NCI-H1694 (cell line): ENCODE measurements at places on chromosomes 2 and 18.

- no peak for DNase-seq
These were observed 41.2 kb downstream of the MCFD2 start for GRCh38 chr2:46874236-46874929.

- no peak for DNase-seq
These were observed 46.4 kb downstream of the TIMM21 start for GRCh38 chr18:74194691-74195090.

DNA sequence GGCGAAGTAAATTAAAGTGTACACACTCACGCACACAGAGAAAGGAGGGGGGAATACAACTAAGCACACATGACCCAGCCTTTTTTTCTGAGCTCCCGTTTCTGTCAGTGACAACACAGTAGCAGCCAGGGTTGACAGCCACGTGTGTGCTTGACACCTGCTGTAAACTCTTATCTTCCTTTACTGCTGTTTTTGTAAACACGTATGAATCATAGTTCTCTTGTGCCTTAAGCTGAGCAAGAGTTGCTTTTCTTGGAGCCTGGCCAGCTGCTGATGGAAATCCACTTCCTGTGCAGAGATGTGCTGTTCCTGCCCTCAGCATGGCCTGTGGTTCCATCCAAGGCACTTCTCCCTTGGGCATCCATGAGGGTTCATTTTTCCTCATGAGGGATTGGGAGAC lies 561.9 kb downstream of the GALR1 start:
- DNase-seq, result no peak

GRCh38 chr2:24432121-24432520 lies 58.9 kb upstream of the NCOA1 start:
- no peak for DNase-seq

DNA sequence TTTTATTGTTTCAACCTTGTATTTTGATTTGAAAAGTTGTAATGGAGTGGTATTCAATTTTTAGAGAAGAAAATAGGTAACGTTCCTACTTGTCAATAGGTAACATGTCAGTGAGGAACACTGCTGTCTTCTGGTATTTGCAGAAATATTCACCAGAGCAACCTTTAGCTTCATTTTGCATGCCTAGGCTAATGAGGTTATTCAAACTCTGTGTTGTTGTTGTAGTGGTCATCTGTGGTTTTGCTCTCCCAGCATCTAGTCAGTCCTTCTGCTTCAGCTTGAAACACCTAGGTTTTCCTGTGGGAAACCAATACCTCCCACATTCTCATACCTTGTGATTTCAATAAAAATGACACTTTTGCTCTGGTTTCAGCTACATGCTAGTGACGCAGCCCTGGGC lies 98.4 kb downstream of the LYPD6 start:
- DNase-seq, result no peak

DNA sequence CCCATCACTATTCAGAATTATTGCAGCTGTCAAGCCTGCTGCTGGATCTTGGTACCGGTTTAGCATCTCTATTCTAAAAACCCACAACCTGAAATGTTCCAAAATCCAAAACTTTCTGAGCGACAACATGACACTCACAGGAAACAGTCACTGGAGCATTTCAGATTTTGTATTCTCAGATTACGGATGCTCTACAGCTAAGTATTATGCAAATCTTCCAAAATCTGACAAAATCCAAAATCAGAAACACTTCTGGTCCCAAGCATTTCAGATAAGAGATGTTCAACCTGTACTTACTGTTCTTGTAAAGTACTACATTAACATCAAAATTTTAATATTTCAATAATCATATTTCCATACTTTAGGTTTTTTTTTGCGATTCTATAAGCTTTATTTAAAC lies 12.4 kb downstream of the PDIA6 start:
- DNase-seq, result no peak

- DNase-seq, result peak; percentile 17
These were observed 12.6 kb downstream of the ITPRID2 start for GRCh38 chr2:181904022-181904632.

DNA sequence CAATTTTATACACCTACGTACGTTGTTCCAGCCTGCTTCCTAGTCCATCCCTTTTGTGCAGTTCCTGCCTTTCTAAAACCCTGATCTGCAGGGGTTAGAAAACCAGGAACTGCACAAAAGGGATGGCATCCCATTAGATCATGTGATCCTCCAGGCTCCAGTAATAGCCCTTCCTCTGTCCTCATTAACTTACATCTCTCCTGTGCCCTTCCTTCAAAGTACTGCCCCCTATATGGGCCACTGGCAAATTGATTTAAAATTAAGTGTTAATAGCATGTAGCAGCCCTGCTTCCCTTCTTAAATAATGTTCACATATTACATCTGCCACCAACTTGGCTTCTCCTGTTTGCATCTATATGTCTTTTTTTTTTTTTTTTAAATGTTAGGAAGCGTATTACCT lies 61.3 kb upstream of the NXPH2 start:
- no peak for DNase-seq

DNA sequence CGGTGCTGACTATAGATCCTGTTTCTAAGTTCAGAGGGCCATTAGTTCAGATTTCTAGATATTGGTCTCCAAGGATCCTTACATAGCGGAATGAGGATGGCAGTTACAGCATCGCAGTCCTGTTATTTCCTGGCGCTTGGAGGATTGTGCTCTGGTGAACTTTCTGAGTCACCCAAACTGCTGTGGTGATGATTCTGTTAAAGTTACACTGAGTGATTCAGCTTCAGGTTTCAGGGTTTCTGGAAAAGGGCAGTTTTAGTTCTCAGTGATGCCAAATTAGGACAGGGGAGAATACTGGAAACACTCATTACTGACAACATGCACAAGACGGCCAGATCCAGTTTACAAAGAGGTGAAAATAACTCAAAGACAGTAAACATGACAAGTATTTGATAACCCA lies 52.1 kb upstream of the ANKRD62 start:
- no peak for DNase-seq

- DNase-seq, result no peak
These were observed 55.2 kb downstream of the CIB4 start for GRCh38 chr2:26585966-26586365.

GRCh38 chr2:28428486-28428885 lies 35.8 kb downstream of the FOSL2 start:
- no peak for DNase-seq

GRCh38 chr2:200786826-200787225 lies 24.9 kb upstream of the BZW1 start:
- no peak for DNase-seq

DNA sequence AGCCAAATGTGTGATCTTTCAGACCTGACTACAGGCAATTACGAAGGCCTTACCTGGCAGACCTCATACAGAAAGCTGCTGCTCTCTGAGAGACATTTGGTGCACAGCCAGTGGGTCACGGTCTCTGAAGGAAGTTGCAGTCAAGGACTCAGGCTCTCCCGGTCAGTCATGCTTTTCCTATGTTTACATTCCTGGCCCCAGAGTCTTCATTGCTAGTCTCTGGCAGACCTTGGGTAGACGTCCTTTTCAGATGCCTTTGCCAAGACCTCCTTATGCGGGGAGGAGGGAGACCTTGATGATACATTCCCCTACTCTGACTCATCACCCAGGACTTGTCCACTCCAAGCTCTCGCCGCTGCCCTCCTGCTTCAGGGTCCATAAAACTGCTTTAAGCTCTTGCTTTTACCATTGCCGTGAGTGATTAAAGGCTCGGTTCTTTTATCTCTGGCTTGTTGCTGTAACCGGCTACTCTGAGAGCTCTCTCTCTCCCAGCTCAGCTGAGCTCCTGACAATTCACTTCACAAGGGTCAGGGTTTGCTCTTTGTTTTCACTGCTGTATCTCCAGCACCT lies 62.0 kb upstream of the SLC35F5 start:
- DNase-seq, result no peak

DNA sequence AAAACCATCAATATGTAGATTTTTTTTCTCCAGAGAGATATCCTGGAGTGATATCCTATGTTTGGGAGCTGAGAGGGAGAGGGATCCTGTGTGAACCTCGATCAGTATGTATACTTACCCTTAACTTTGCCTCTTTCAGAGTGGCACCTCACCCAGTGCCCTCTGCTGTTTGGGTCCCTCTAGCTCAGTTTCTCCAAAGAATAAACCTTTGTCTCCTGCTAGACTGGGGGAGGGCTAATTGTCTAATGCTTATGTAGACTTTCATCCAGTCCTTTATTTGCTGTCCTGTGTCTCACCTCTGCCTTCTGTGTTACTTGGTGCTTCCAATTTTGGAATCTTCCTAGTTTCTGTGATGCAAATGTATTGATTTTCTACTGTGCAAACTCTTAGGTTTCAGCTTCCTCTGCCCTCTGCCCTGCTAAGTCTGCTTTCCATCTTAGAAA lies 48.4 kb downstream of the MTX2 start:
- DNase-seq, result no peak

DNA sequence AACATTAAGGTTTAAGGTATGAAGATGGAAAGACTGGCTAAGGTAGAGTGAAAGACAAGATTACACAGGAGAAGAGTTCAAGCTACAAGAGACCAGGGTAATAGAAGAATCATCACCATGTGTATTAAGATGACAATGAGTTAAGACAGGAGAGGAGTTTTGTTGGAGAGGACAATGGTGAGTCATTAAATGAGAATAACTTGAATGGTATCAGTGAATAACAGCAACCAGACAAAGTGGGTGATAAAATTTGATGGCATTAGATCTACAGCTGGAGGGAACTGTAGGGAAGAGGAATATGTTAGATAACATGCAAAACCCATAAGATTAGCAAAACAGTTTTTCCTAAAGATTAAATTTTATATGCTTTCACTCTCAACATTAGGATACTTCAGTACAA lies 18.8 kb upstream of the ENOSF1 start:
- no peak for DNase-seq

DNA sequence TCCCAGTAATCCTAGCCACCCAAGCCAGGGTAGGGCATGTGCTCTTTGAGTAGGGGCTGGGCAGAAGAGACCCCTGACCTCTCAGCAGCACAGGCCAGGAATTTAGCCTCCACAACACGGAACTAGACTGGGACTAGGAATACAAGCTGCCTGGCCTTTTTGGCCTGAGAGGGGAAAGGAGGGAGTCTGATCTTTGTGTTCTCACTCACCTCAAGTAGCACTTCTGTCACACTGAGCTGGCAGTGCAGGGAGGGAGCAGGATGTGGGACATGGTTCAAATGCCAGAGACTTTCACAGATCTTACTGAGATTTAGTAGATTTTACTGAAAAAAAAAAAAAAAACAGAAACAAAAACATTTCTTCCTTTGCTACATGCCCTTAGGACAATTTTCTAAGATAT lies 395.2 kb downstream of the CMPK2 start:
- DNase-seq, result no peak

GRCh38 chr2:128217671-128218070 lies 101.0 kb downstream of the HS6ST1 start:
- DNase-seq, result no peak

DNA sequence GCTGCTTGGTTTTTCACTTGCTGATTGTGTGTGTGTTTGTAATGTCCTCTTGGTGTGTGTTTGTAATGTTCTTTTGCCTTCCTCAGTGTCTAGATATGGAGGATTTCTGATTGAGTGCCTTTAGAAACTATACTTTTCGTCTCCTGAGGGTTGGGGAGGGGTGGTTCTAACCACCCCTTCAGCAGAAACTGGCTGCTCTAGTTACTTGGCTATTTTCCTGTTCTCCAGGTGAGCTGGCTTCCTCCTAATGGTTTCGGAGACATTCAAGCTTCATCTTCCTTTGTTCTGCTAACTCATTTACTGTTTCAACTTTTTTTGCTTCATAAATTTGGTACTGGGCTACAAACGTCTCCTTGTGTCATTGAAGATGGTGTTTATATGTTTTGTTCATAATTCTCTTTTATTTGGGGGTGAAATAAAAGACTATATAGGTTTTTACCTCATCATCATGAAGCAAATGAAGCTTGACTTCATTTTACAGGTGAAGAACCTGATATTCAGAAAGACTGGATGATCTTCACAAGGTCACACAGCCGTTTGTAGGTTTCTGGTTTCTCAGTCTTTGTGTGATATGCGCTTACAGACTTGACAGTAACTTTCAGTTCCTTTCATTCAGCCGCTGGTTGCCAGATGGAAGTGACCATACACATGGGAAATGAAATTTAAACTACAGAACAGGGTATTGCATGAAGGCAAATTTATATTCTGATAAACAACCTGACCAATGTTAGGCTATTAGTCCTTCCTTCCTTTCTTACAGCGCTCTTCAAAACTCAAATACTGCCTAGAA lies 238.5 kb downstream of the GALR1 start:
- DNase-seq, result no peak

DNA sequence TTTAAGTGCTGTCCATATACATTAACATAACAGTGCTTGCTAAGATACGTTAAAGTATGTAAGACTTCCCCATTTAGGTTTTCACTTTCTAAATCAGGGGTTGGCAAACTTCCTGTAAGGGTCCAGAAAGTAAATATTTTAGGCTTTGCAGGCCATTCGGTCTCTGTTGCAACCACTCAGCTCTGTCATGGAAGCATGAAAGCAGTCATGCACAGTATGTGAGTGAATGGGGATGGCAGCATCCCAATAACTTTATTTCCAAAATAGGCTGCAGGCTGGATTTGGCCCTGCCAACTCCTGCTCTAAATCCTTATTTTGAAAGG lies 128.7 kb downstream of the PLA2R1 start:
- no peak for DNase-seq

GRCh38 chr18:61924550-61924949 lies 31.7 kb upstream of the RNF152 start:
- DNase-seq, result no peak

DNA sequence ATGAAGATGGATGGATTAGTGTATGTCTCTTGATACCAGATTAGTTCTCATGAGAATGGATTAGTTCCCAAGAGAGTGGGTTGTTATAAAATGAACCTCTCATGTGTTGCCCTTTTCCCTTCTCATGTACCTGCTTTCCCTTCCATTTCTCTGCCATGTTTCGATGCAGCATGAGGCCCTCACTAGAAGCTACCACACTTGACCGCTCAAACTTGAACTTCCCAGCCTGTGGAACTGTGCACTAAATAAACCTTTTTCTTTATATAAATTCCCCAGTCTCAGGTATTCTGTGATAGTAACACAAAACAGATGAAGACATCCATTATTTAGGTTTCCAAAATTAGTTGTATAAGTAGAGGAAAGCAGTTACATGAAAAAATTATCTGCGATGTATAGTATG lies 73.5 kb downstream of the BABAM2 start:
- no peak for DNase-seq

DNA sequence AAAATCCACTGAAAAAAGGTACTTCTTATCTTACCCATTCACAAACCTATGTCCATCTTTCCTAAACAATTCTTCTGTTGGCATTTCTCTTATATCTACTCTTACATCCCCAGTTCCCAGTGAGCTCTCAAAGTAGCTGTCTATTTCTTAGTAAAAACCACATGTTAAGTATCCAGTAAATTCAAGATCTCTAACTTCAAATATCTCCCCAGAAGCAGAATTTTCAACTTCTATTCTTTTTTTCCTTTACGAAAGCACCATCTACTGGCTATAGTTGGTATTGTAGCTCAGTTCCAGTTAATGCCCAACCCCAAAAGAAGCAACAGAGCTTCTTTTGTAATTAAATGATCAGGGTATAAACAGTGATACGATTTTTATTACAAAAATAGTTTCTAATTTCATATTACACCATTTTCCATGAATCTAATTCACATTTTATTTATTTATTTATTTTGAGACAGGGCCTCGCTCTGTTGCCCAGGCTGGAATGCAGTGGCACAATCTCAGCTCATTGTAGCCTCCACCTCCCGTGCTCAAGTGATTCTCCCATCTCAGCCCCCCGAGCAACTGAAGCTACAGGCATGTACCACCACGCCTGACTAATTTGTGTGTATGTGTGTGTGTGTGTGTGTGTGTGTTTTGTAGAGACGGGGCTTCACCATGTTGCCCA lies 28.5 kb downstream of the HRH4 start:
- peak; percentile 15 for DNase-seq
